Gastroesophageal sphincter (tissue), 4 donors: ENCODE measurements at places on chromosomes 1 and 21.

DNA sequence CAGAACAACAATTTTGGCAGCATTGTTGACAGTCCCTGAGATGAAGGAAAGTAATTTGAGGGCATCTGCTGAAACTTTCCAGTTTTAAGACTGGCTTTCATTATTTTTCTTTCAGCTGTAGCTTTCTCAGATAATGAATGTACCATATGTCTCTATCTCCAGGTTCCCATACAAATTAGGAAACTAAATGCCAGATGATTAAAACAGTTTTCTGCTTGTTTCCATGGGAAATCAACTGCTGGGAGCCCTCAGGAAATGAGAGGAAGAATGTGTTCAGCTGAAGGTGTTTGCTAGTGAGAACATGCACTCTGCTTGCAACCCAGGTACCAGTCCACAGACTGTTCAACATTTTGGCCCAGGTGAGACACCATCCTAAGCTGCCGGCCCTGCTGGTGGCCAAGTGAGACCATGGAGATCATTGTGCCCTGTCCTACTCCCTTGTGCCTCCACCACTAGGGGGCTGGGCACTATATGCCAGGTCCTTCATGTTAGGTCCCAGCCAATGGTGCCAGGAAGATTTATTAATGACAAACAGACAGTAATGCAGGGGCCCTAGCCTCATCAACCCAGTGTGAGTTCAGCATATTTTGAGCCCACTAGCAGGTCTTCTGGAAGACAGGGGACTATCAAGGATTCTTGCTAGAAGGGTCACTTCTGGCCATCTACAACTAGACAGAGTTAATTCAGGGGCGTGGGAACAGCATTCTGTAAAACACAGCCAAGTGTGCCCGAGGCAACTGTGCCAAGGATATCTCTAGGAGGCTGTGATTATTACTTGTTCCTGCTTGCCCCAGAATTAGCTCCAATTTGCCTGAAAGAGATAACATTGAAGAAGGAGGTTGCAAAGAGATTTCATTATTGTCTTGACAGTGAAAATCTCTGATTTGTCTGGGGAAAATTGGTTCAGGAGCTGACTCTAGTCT is 17.0 kb upstream of the LRRC8C start:
- ATAC-seq: no peak

- ATAC-seq: no peak
Measured at GRCh38 chr1:59125676-59126320, 171.1 kb upstream of the FGGY start.

DNA sequence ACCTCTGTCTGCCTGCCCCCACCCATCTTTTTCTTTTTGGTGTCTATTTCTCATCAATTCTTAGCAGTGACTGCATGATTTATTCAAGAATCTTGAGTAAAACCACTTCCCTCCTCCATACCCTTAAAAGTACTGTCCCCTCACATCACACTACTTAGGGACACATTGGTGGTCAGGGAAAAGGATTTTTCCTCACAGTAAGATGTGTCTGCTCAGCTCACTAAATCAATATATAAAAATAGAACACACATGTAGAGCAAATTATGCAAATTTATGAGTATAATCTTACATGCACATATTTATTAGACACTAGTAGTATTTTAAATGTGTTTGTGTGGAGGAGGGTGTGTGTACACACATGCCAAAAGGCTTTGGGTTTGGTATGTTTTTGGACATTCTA is 202.0 kb downstream of the PBX1 start:
- no peak for ATAC-seq

DNA sequence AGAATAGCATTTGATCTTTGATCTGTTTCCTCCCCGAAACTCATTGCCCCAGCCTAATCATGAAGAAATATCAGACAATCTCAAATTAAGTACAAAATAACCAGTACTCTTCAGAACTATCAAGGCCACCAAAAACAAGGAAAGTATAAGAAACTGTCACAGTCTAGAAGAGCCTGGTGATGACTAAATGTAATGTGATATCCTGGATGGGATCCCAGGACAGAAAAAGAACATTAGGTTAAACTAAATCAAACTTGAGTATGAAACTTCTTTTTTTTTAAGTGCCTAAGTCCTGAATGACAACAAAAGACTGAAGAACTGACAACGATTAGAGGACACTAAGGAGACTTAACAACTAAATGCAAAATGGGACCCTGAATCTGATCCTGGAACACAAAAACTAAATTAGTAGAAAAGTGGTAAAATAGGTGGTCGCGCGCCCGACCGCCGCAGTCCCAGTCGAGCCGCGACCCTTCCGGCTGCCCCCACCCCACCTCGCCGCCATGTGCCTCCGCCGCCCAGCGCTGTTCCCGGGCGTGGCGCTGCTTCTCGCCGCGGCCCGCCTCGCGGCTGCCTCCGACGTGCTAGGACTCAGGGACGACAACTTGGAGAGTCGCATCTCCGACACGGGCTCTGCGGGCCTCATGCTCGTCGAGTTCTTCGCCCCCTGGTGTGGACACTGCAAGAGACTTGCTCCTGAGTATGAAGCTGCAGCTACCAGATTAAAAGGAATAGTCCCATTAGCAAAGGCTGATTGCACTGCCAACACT is 5.5 kb upstream of the PRKAB2 start:
- no peak for ATAC-seq

DNA sequence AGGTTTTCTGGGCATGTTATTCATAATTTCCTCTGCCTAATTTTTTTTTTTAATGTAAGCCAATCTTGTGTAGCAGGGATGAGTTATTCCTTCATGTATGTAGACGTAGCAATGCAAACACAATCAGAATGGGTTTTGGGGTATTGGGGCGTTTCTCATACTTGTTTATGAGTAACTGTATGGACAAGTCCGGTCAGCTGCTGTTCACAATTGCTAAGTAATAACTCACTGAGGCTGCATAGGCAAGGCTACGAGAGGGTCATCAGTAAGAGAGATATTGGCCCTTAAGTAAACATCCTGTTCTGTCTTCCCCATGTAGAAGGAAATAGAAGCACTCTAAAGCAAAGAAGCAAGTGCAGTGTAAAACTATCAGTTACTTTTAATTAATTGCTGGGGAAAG is 9.5 kb upstream of the TARS2 start:
- ATAC-seq: no peak

GRCh38 chr1:63046539-63046938 is 262.6 kb downstream of the ATG4C start:
- ATAC-seq: no peak

GRCh38 chr1:70504821-70505193 is 93.7 kb downstream of the CTH start:
- no peak for ATAC-seq

DNA sequence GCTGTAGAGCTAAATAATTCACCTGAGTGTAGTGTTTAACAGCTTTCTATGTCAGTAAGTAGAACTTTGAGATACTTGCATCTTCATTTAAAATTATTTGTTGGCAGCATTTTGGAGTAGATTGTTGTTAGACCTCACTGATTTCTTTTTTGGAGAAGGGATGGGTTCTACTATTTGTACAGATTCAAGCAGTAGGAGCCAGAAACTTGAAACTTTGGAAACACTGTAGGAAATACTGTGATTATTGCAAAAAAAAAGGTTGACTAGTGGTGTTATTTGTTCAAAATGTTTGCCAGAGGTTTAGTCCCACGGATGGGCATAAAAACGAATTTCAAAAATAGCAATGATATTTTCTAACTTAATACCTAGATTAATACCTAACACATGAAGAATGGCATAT is 102.7 kb downstream of the ATF6 start:
- no peak for ATAC-seq

- ATAC-seq: no peak
Measured at GRCh38 chr1:202812176-202813026, 1.6 kb downstream of the PCAT6 start.

GRCh38 chr1:30950700-30951099 is 42.1 kb upstream of the SDC3 start:
- ATAC-seq: no peak
